ENCODE measurements at places on chromosomes 3 and 15. TPM values are rescaled to one million over a fixed set of nuclear protein-coding genes. Genes with fewer than 3 reads are reported as not detected.

Gene CCDC33
- total RNA-seq = 0.16 TPM

Gene GPR149
- not detected for total RNA-seq

Gene GOLGA6L26
- not detected for total RNA-seq

Gene CXCR6
- total RNA-seq = not detected

Gene CYB561D2
- 26.0 TPM for total RNA-seq

Gene TRPC1
- 43.8 TPM for total RNA-seq
